HS-5 (cell line): ENCODE measurements at places on chromosomes 5 and 9.

DNA sequence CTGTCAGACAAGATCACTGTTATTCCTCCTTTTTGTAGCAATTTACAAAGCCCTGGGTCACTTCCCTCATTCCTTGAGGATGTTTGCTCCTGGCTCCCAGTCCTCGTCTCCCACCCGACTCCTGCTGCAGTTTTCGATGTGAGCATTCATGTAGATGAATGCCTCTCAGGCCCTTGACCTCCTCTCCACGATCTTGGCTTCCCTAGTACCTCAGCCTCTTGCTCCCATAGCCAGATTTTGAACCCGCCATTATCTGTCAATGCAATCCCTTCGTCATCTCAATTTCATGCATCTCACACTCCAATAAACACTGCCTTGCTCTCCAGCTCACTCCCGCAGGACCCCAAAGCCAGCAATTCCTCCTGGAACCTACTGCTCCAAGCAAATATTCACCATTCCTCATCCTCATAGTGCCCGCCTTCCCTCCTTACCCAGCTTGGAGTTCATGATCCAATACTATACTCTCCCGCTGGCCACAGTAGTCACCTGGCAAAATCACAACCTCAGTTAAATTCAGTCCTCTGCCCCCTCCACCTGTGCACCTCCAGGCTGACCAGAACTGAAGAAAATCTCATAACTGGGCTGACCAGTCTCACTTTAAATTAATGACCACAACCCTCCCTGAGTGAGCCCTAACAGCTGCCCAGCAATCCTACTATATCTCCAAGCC is 35.1 kb upstream of the JADE2 start:
- no peak for DNase-seq

- DNase-seq, result no peak
These were observed 1.1 kb upstream of the ADAMTSL1 start for GRCh38 chr9:18472841-18473251.

GRCh38 chr5:125914471-125914870 is 508.7 kb upstream of the GRAMD2B start:
- no peak for DNase-seq

DNA sequence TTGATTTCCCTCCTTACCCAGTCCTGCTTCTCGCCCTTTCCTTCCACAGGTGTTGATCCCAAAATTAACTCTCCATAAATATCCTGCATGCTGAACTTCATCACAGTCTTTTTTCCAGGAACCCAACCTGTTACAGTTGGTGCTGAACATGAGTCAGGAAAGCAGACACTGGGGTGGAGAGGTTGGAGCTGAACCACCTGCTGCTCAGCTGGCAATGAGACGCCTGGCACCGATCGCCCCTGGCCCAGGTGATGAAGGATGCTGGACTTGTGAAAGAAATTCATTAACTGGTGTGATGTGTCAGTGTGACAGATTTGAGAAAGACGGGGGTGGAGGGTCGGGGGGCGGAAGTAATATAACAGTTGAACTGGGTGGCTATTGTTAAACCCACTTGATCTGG is 30.6 kb downstream of the CPLX2 start:
- no peak for DNase-seq

DNA sequence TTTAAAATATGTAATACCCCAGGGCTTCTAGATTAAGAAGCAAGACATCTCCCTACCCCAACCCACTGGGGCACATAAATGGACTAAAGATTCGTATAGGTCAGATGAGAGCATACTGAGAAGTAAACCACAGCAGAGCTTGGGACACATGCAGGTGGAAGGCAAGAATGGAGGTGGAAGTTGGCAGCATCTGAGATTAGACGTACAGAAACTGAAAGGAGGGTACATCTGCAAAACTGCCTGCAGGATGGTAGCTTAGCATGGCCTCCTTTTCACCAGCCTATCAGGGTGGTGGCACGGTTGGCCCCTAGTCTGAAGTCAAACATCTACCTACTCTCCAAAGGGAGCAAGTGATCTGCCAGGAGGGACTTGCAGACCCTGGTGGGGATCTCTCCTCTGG is 181.8 kb downstream of the TSSK1B start:
- no peak for DNase-seq

DNA sequence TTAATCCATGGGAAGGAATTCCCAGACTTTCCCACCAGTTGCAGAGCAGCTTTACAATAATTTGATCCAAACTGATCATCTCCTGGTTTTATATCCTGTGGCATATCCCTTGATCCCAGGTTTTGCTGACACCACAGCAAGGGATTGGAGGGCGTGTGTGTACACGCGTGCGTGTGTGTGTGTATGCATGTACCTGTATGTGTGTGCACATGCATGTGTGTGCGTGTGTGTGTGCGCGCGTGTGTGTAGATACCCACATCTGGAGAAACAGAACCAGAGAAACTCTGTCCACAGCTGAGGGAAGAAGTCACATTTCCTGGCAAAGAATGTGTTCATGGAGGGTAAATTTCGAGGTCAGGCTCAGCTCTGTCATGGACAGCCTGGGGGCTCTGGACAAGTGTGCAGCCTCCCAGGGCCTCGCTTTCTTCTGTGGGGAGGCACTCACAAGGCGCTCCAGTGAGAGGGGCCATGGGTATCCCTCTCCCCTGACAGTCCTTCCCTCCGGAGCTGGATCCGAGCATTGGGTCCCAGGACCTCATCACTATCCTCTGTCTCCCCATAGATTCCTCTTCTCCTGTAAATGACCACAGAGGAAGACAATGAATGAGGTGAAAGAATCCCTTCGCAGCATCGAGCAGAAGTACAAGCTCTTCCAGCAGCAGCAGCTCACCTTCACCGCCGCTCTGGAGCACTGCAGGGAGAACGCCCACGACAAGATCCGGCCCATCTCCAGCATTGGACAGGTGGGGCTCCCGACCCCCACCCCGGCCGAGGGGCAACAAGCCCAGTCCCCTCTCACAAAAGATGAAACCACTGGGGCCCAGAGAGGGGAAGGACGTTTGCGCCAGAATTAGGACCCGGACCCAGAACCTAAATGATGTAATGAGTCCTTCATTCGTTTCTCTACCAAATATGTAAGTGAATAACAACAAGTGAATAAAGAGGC is 4.9 kb downstream of the SPACA9 start:
- no peak for DNase-seq

- no peak for DNase-seq
These were observed 45.2 kb upstream of the NOTCH1 start for GRCh38 chr9:136590821-136591752.

DNA sequence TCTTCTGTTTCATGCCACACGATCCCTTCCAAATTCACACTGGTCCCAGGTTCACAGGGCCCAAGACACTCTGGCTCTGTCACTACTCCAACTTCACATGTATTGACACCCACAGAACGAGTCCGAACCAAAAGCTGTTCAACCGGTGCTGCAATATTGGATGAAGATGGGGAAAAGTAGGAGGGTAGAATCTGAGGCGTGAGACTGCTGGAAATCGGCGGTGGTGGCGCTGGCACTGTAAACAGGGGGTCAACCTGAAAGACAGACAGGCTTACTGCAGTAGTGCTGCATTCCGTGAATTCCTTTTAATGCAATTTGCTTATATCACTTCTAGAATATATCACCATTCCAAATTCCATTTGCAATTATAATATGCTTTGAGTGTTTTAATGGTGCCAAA is 45.4 kb downstream of the ZNF608 start:
- no peak for DNase-seq

DNA sequence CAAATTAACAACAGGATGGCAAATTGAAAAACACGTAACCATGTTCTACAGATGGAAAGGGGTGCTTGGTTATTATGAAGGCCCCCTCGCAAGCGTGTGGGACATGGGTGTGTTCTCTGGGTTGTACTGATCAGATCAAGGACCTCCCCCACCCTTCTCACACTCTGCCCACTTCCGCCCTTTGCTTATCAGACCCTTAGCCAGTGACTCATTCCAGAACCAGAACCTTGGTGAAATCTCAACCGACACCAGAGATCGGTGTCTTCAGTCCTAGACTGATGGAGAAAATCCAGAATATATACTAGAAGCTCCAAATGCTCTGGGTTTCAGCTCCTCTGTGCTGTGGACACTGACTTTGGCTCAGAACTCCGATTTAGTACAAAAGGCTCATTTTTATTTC is 64.9 kb downstream of the PTTG1 start:
- no peak for DNase-seq

GRCh38 chr5:78813286-78813685 is 164.7 kb upstream of the LHFPL2 start:
- no peak for DNase-seq

DNA sequence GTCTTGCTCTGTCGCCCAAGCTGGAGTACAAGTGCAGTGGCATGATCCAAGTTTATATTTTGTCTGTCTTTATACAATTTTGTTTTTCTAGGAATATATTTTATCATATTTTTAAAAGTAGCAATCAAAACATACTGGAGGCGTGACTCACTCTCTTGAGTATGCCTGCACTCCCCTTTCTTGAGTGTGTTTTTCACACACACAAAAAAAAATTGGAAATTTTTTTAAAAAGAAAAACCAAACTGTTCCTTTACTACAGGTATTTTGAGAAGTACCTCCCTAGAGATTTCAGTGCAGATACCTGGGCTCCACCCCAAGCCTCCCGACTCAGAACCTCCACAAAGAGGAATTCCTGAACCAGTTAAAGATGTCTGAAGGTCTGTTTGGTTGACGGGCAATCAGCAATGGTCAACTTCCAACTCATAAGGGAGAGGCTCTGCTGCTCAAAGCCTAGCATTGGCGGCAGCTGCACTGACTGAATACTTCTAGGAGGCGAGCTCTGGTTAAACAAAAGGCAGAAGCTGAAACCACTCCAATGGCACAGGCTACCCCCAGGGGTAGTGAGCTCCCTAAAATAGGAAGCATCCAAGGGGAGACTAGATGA is 27.4 kb downstream of the PDE6A start:
- no peak for DNase-seq

DNA sequence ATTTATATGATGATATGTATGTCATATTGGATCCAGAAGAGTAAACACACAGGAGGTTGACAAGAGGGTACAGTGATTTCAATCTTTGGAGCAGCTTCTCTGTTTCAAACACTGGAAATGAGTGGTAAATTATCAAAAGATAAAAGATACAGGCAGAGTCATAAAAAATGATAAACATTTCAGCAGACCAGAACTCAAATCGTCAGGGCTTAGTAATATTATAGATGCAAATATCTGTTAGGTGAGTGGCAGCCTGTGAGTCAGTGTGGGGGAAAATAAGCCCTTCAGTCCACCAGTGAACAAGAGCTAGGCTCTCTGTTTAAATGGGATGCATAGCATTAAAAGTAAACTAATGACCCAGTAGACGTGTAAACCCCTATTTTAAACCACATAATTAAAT is 1378.1 kb downstream of the EFNA5 start:
- peak; percentile 56 for DNase-seq

DNA sequence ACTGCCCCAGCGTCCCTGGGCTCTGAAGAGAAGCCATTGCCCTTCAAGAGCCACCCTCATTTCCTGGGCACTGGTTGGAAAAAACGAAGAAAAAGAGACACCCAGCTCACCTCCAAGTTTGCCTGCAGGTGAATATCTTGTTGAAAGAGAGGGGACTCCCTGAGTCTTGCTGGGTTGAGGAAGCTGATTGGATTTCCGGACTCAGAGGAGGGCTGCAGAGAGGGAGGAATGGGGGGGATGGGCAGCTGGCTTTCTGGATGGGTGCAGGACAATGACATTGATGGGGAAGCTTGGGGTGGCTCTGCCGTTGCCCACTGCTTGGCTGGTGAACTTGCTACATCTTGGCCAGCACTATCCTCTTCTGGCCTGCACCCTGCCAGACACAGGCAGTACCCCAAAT is 31.0 kb upstream of the IER5L start:
- DNase-seq, result no peak

- DNase-seq, result no peak
These were observed 32.3 kb upstream of the NTNG2 start for GRCh38 chr9:132129535-132129934.

GRCh38 chr9:68819065-68819464 is 114.0 kb downstream of the PIP5K1B start:
- DNase-seq, result no peak

DNA sequence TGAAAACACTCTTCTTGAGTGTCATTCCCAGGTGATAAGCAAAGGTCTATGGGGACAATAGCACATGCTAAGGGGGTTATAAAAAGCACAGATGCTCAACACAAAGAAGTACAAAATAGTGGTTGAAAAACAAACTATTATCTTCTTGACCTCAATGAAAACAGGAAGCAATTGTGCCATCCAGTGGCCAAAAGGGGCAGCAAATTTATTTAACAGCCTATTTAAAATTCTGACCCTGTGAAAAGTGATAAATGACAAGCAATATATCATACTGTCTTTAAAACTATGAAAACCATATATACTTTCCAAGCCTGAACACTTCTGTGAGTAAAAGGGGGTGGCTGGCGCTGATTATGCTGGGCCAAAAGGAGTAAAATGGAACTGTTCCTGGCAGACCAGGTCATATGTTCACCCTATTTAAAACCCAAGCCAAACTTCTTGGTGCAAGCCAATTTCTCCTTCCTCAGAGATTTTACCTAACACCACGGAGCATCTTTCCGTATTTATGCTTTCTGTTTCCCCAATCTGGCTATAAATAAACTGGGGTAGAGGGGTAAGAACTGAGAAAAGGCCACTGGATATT is 29.7 kb downstream of the TEX10 start:
- DNase-seq, result no peak

- no peak for DNase-seq
These were observed 22.3 kb downstream of the LPCAT1 start for GRCh38 chr5:1501372-1502045.

DNA sequence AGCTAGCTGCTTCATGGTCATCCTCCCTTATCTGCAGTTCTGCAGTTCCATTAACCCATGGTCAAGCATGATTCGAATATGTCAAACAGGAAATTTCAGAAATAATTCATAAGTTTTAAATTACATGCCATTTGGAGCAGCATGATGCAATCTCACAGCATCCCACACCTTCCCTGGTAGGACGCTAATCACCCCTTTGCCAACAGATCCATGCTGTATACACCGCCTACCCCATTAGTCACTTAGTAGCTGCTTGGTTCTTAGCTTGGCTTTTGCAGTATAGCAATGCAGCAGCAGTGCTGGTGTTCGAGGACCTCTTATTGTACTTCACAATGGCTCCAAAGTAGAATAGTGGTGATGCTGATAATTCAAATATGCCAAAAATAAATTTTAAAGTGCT is 739.7 kb upstream of the CDH9 start:
- DNase-seq, result no peak

DNA sequence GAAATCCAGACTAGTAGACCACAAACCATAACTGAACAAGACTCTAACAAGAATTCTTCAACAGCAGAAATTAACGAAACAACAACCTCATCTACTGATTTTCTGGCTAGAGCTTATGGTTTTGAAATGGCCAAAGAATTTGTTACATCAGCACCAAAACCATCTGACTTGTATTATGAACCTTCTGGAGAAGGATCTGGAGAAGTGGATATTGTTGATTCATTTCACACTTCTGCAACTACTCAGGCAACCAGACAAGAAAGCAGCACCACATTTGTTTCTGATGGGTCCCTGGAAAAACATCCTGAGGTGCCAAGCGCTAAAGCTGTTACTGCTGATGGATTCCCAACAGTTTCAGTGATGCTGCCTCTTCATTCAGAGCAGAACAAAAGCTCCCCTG is 68.6 kb downstream of the VCAN start:
- no peak for DNase-seq

- no peak for DNase-seq
These were observed 134.8 kb upstream of the KLF4 start for GRCh38 chr9:107624234-107624948.
